ENCODE measurements at places on chromosomes 1 and 21.
A peak's percentile ranks its signal among the peaks of the same experiment; 100 is the strongest.

GRCh38 chr1:162609306-162609705 is 23.0 kb upstream of the DDR2 start:
- no peak for DNase-seq
- H3K36me3 ChIP-seq = peaks cover 2% of the 10 kb centered on the region
- H3K4me3 ChIP-seq = no peak overlapping the region
- no peak overlapping the region for H3K27ac ChIP-seq

GRCh38 chr21:17351766-17352165 is 161.1 kb upstream of the CXADR start:
- DNase-seq = no peak
- H3K4me3 ChIP-seq = no peak overlapping the region
- no peaks in the 10 kb centered on the region for H3K4me1 ChIP-seq

- no peak overlapping the region for H3K27ac ChIP-seq
- DNase-seq = peak; percentile 49
- H3K36me3 ChIP-seq = no peaks in the 10 kb centered on the region
- no peak overlapping the region for H3K4me3 ChIP-seq
- H3K27me3 ChIP-seq = peaks cover 3% of the 10 kb centered on the region
- H3K4me1 ChIP-seq = no peaks in the 10 kb centered on the region
Measured at GRCh38 chr1:220775240-220775853, 11.4 kb upstream of the MTARC1 start.

GRCh38 chr1:153728305-153729066 is 636 bp downstream of the INTS3 start:
- H3K4me1 ChIP-seq = peaks cover 39% of the 10 kb centered on the region
- peak overlapping the region; percentile 97 for H3K27ac ChIP-seq
- peak; percentile 39 for DNase-seq
- peaks cover 1% of the 10 kb centered on the region for H3K36me3 ChIP-seq

DNA sequence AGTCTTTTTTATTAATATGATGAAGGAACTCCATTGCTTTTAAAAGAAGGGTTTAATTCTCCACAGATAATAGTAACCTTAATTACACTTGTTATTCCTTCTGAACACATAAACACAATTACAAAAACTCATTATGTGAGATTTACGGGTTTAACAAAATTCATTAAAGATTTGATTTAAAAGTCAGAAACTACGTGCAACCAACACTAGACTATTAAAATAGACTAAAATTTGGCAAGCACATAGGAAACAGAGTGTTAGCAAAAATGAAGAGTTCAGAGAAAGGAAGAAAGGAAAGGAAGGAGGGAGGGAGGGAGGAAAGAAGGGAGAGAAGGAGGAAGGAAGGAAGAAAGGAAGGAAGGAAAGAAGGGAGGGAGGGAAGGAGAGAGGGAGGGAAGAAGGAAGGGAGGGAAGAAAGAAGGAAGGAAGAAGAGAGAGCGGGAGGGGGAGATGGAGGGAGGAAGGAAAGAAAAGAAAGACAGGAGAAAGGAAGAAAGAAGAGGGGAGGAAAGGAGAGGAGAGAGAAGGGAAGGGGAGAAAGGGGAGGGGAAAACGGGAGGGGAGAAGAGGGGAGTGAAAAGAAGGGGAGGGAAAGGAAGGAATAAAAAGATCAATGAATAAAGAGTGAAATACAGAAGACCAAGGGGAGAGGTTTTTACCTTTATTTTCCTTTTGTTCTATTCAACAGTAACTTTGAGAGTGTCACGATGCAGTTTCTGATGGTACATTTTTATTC is 123.4 kb upstream of the LYPLAL1 start:
- no peak overlapping the region for H3K4me3 ChIP-seq
- H3K36me3 ChIP-seq = no peaks in the 10 kb centered on the region
- no peaks in the 10 kb centered on the region for H3K4me1 ChIP-seq
- H3K27ac ChIP-seq = no peak overlapping the region

All from activated CD4-positive, alpha-beta memory T cell treated with anti-CD3 and anti-CD28 coated beads for 36 hours (primary cell).